Stimulated activated naive CD8-positive, alpha-beta T cell treated with anti-CD3 and anti-CD28 coated beads, Interleukin-15, amount 100 ng/mL, for 72 hours (primary cell): ENCODE measurements at places on chromosomes 16 and 17.

- DNase-seq: no peak
These were observed 1165.8 kb upstream of the GOT2 start for GRCh38 chr16:59899940-59900339.

GRCh38 chr17:82350182-82351030 lies 8.6 kb upstream of the TEX19 start:
- DNase-seq: no peak

DNA sequence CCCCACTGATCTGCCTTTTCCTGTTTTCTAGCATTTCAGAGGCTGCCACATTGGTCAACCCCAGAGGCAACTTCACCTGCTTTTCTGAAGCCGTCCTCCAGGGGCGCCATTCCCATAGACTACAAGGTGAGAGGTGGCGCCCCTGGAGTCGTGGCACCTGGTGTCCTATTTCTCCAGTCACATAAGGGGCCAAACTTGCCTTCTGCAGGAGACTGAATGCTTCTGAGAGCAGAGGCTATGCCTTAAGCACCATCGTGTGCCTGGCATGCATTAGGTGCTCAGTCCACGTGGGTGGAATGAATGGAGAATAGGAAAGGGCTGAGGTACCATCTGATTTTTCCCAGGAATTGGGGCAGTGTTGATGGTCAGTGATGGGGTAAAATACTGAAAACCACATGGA lies 164.8 kb downstream of the HAPSTR1 start:
- peak; percentile 7 for DNase-seq

DNA sequence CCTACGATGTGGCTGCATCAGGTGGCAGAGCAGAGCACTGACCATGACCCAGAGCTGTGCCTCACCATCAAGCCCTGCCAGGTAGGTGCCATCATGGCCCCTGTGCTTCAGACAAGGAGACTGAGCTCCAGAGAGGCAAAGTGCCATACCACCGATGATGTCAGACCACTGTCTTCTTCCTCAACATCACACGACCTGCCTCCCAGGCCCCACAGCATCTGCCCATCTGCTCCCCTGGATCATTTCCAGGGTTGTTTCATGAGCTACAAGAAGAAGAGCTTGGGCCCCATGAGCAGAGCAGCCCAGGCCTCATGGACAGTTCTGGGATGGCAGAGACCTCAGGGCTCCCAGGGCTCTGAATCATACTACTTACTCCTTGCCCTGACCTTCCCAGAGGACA lies 9.9 kb downstream of the XYLT1 start:
- DNase-seq: no peak

DNA sequence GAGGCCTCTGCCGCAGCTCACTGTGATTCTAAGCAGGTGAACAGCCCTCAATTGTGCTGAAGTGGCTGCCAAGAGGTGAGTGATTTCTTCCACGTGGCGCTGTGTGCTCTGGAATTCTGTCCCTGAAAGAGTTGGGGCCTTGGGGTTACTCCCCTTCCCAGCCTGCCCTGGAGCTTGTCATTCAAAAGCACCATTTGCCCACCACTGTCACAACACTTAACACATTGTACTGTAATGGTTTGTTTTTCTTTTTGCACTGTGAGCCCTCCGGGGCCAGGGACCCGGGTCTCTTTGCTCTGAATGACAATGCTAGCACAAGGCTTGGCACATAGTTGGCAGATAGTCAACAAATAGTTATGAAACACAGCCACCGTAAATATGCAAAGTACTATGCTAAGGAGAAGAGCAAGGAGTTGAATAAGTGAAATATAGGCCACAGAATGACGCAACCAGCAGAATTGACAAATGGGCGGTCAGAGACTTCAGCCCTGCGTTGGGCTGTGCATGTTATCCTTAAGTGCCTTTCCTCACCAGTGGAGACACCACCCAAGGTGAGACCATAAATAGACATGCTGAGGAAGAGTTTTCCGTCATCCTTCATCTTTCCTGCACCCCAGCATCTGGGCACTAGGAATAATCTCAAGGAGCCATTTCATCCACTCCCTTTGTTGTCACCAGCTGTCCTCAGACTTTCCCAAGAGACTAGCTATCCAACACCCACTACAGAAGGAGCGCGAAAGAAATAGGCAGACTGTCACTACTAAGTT lies 112.0 kb upstream of the DNAH9 start:
- DNase-seq: no peak

- no peak for DNase-seq
These were observed 118.7 kb upstream of the CDH5 start for GRCh38 chr16:66247516-66248481.

DNA sequence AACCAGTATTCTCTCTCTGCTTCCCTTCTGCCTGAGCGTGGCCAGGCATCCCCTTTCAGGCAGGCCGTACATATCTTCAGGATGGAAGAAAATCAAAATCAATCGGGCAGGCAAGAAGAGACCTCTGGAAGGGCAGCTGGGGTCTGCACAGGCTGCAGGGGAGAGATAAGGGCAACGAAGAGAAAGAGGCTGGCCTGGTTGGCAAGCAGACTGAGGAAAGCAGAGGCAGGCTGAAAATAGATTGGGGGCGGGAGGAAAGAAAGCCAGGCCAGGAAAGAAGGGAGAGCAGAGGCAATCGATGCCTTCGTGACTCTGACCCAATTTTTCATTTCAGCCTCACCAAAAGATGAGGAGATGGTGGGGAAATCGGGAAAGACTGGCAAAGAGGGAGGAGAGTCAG lies 18.1 kb downstream of the PIPOX start:
- DNase-seq: no peak

- DNase-seq: peak; percentile 35
These were observed 9.8 kb upstream of the RABEP1 start for GRCh38 chr17:5272322-5272721.

- no peak for DNase-seq
These were observed 1141.1 kb downstream of the CDH11 start for GRCh38 chr16:63980763-63981162.

- no peak for DNase-seq
These were observed 218 bp downstream of the TNRC6C start for GRCh38 chr17:77958716-77959125.

DNA sequence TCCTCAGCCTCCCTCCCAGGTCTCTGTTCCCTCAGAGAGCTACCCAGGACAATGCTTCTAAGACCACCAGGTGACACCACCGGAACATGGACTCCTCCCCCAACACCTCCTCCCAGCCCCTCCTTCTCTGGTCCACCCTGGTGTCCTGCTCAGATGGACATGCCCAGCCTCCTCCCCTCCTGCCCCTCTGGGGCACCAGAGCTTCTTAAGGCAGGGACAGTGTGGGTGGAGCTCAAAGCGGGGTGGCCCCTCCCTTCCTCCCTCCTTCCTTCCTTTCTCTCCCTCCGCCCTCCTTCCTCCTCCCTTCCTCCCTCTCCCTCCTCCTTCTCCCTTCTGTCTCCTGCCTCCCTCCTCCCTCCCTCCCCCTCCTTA lies 22.7 kb downstream of the TRPV3 start:
- no peak for DNase-seq

GRCh38 chr17:61381537-61381936 lies 18.1 kb upstream of the TBX2 start:
- no peak for DNase-seq

GRCh38 chr16:86700046-86700945 lies 121.9 kb downstream of the FOXL1 start:
- DNase-seq: no peak

- DNase-seq: no peak
These were observed 26.5 kb downstream of the SREBF1 start for GRCh38 chr17:17810084-17810894.

DNA sequence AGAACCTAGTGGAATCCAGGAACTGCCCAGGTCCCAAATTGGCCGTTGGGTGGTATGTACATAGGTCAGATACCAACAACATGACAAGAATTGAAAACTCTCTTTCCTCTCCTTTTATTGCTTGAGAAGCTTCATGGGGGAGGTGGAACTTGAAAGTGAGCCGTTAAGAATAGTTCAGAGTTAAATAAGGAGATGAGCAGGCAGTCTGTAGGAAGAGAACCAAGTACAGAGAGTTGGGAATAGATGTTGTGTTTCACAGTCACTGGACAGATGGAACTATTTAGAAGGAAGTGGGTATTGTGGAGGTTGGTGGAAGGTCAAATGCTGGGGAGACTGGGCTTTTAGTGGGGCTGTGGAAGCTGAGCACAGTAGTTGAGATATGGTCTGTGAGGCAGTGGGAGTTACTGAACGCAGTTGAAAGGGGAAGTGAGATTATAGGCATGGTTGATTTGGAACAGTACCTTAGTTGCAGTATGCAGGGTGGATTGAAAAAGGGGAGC lies 26.4 kb downstream of the ARHGAP44 start:
- DNase-seq: no peak

- DNase-seq: peak; percentile 41
These were observed 393 bp downstream of the RNF166 start for GRCh38 chr16:88705801-88706228.

DNA sequence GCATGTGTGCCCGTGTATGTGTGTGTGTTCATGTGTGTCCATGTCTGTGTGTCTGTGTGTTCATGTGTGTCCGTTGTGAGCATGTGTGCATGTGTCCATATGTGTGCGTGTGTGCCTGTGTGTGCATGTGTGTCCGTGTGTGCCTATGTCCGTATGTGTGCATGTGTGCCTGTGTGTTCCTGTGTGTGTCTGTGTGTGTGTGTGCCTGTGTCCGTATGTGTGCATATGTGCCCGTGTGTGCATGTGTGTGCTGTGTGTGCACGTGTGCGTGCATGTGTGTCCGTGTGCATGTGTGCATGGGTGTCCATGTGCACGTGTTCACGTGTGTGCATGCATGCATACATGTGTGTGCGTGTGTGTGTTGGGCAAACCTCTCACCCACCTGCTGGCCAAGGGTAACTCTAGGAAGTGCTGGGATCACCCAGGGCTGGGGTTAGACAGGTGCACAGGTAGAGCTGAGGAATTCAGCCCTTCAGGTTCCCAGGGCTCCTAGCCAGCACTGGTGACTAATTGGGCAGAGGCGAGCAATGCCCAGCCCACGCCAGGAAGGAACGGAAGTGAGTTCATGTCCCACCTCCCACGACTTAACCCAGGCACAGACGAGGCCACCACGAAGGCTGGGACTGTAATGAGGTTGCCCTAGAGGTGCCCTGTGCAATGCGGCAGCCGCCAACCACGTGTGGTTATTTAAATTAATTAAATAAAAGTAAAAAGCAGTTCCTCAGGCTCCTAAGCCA lies 8.2 kb upstream of the CSNK1D start:
- DNase-seq: peak; percentile 47

DNA sequence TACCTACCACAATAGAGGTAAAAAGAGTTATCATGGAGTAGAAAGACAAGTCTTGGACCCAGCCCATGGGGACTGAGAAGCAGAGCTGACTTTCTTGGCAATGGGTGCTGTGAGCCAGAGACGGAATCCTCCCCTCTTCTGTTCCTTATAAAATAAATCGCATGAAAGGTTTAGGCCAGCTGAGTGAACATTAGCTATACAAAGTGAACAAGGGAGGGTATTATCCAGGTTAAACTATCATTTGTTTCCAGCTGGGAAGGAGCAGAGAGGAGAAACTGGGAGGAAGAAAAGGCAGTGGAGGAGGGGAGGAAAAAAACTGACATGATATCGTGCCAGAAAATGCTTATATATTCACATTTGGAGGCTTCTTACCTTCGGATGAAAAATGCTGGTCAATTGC lies 13.3 kb upstream of the PAFAH1B1 start:
- DNase-seq: no peak

- DNase-seq: no peak
These were observed 325.9 kb upstream of the TNRC6C start for GRCh38 chr17:77632619-77633018.

DNA sequence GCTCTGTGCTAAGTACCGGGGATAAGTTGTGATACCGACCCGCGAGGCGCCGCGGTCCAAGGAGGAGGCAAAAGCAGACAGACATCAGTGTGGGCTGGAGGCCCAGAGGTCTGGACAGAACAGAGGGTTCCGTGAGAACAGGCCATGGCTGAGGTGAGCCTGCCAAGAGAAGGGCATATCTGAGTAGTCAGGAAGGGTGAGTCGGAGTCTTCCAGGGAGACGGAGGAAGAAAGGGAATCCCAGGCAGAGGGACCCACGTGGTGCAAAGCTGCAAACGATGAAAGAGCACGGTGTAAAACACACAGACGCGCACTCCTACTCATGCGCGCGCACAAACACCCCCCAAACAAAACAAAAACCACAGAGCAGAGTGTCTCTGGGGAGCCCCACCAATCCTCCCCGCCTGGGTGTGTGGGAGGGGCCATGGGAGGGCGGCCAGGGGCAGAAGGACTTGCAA lies 18.1 kb downstream of the RHBDL3 start:
- no peak for DNase-seq

DNA sequence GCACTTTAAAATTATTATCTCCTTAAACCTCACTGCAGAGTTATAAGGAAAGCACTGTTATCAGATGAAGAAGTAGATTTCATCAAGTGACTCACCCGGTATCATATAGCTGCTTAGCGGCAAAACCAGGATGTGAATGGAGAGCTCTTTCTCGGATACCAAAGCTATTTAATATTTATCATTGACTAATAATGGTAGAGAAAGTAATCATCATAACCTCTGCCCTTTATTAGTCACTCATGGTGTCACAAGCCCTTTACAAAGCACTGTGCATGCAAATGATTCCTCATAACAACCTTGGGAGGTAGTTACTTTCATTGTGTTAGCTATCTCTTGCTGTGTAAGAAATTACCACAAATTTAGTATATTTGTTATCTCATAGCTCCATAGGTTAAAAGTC lies 592.9 kb downstream of the MAF start:
- no peak for DNase-seq

GRCh38 chr17:41406205-41406604 lies 8.8 kb upstream of the KRT31 start:
- no peak for DNase-seq

DNA sequence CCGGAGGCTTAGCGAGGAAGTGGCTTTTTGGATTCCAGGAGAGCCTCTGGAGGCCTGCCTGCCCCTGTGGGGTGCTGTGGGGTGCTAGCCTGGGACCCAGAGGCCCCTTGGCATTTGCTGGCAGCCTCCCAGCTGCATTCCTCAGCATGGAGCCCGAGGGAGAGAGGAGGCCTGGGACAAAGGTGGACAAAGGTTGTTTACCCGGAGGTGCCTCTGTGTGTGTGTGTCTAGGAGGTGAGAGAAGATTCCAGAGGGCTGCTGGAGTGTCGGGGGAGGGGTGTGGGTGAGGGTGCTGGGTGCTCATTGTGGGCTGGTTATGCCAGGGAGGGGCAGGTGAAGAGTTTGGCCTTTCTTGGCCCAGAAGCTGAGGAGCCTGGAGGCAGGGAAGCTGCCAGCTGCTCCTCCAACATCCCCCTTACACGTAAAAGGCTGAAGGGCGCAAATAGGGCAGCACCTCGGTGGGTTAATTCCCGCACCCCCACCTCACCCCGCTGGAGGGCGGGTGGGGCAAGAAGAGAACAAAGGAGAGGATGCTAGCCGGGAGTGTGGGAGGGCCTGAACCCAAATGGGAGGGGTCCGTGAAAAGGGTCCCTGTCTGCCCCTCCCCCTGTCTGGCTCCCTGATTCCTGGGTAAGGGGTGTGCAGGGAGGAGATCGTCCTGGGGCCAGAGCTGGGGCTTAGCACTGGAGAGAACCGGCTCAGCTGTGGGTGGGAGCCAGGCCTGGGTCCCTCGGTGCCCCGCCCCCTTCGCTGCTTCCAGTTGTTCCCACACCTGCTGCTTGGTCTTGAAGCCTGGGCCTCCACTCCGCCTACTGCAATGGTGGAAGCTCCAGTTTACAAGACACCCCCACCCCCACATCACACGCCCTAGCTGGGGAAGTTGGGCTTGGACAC lies 9.9 kb downstream of the HEXIM2 start:
- no peak for DNase-seq

- DNase-seq: peak; percentile 60
These were observed 17.1 kb downstream of the GNA13 start for GRCh38 chr17:65039336-65039988.
